CD4-positive, alpha-beta T cell (primary cell): ENCODE measurements at places on chromosomes 16 and 17.
A peak's percentile ranks its signal among the peaks of the same experiment; 100 is the strongest.

- H3K27me3 ChIP-seq = no peaks in the 10 kb centered on the region
- no peaks in the 10 kb centered on the region for H3K4me1 ChIP-seq
- DNase-seq = no peak
- no peak overlapping the region for H3K4me3 ChIP-seq
- H3K27ac ChIP-seq = no peak overlapping the region
Measured at GRCh38 chr16:17724242-17724898, 253.6 kb upstream of the XYLT1 start.

GRCh38 chr16:81435103-81435502 is 9.5 kb upstream of the CMIP start:
- H3K27me3 ChIP-seq = no peaks in the 10 kb centered on the region
- H3K27ac ChIP-seq = no peak overlapping the region
- no peaks in the 10 kb centered on the region for H3K36me3 ChIP-seq
- H3K4me1 ChIP-seq = no peaks in the 10 kb centered on the region
- H3K4me3 ChIP-seq = no peak overlapping the region

- H3K27ac ChIP-seq = no peak overlapping the region
- no peak overlapping the region for H3K4me3 ChIP-seq
- no peak for DNase-seq
- H3K4me1 ChIP-seq = peaks cover 33% of the 10 kb centered on the region
Measured at GRCh38 chr17:78883089-78883532, 19.9 kb downstream of the CEP295NL start.

GRCh38 chr17:1769822-1770477 is 8.1 kb downstream of the SERPINF1 start:
- no peak overlapping the region for H3K27ac ChIP-seq
- DNase-seq = no peak
- H3K4me3 ChIP-seq = peak overlapping the region; percentile 7
- H3K36me3 ChIP-seq = no peaks in the 10 kb centered on the region
- peaks cover 28% of the 10 kb centered on the region for H3K4me1 ChIP-seq

DNA sequence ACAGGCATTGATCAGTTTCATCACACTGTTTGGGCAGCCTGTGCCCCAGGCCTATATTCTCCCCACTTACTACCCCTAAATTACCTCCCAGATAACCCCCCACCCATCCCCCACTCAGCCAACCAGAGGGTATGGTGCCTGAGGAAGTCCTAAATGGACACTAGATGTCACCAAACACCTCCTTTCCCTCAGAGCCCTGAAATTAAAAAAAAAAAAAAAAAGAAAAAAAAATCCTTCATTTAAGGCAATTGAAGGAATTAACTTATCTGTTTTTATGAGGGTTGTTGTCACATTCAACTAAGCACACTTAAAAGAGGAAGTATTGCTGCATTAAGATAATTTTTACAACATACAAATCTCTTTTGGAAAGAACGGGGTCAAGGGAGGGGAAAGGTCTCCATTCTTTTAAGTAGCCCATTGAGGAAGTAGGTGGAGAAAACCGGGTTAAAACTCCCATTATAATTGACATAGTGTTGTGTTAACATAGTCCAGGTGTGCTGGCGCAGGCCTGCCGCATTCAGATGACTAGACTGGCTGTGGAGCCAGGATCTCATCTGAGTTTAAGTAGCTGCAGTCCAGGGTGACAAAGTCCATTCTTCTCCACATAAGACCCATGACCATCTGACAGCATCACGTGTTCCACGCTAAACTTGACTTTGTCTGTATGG is 46.3 kb downstream of the SNX11 start:
- no peak overlapping the region for H3K27ac ChIP-seq
- H3K27me3 ChIP-seq = no peaks in the 10 kb centered on the region
- DNase-seq = no peak
- no peaks in the 10 kb centered on the region for H3K4me1 ChIP-seq
- peaks cover 64% of the 10 kb centered on the region for H3K36me3 ChIP-seq
- no peak overlapping the region for H3K4me3 ChIP-seq

DNA sequence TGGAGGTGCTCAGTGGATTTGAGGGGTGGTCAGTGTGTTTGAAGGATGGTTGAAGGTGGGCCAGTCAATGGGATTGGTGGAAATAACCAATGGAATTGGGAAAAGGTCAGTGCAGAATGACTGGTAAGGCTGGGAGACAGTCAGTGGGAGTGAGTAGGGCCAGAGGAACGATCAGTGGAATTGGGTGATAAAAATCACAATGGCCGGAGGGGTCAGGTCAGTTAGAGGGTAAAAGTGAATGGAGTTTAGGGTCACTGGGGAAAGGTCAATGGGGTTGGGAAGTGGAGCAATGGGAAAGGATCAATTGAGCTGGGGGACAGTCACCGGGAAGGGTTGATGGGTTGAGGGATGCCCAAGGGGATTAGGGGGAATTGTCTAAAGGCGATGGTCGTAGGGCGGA is 11.0 kb upstream of the RAB5C start:
- H3K27me3 ChIP-seq = no peaks in the 10 kb centered on the region
- no peak for DNase-seq
- H3K4me3 ChIP-seq = no peak overlapping the region
- no peaks in the 10 kb centered on the region for H3K36me3 ChIP-seq
- no peak overlapping the region for H3K27ac ChIP-seq

DNA sequence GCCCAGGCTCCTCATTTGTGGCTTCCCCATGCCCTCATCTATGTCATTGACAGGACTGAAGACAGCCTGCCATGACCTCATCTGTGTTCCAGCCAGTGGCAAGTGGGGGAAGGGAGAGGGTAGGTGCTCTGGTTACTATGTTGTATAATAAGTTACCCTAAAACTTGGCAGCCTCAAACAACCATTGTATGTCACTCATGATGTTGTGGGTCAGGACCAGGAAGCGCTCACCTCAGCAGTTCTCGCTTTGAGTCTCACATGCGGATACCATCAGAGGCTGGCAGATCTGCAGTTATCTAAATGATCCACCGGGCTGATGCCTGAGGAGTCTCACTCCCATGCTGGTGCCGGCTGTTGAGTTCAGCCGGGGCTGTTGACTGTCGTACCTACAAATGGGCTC is 89.0 kb upstream of the TMEM97 start:
- H3K4me3 ChIP-seq = no peak overlapping the region
- H3K27ac ChIP-seq = no peak overlapping the region
- DNase-seq = no peak
- peaks cover 46% of the 10 kb centered on the region for H3K27me3 ChIP-seq

- no peak overlapping the region for H3K27ac ChIP-seq
- H3K4me1 ChIP-seq = no peaks in the 10 kb centered on the region
- no peaks in the 10 kb centered on the region for H3K27me3 ChIP-seq
- no peak for DNase-seq
- no peak overlapping the region for H3K4me3 ChIP-seq
- H3K36me3 ChIP-seq = peaks cover 49% of the 10 kb centered on the region
Measured at GRCh38 chr16:2092256-2092620, 43.5 kb downstream of the PKD1 start.

DNA sequence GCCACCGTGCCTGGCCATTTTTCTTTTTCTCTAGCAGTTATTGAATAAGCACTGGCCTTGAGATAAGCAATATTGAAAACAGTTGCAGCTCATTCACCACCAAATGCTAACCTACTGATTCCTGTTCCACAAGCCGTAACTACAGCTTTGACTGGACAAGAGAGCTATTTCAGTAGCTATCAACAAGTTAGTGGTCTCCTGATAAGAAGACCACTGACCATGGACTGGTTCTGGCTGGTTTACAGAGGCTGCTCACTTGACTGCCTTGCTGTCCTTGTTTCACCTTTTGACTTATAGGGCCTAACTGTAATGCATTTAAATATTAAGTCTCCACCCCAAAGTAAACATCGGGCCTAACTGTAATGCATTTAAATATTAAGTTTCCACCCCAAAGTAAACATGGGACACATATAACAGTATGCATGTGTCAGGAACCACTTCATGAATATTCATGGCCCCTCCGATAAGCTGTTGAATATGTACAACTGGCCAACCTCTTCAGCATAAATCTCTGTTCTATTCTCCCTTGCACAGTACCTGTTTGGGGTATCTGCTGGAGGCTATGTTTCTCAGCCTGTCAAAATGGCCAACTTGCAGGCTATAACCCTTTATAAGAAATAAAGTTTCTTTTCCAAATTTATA is 94.1 kb downstream of the USP32 start:
- no peaks in the 10 kb centered on the region for H3K4me1 ChIP-seq
- DNase-seq = no peak
- peaks cover 8% of the 10 kb centered on the region for H3K36me3 ChIP-seq
- no peak overlapping the region for H3K4me3 ChIP-seq

DNA sequence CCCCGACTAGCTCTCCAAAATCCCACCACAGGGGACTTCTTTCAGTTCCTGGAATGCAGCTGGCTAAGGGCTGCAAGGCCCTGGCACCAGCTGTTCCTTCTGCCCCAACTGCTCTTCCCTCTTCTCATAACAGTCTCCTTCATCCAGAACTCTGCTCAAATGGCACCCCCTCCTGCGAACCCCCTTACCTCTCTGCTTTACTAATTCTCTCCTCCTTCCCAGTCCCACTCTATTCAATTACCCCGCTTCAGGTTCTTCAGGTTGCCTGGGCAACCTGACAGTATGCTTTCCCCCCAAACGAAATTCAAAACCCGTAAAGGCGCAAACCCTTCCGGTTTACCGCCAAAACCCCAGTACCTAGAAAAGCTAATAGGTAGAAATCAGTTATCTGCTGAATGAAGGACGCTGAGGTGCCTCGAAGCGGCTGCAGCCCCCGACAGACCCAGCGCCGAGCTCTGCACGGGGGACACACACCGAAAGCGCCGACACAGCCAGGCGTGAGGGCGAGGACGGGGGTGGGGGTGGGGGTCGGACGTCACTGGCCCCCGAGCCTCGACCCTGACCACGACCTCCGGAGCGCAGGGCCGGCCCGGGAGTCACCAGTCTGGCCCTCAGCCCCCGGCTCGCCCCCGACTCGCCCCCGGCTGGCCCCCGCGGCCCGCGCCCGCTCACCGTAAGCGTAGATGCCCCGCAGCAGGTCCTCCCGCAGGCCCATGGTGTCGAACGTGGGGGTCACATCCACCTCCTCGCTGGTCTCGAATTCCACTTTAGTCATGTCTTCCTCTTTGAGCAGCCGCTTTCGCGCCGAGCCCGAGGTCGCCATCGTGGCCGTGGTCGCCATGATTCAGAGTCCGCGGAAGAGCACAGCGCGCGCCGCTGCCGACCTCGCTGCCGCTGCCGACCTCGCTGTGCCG is 550 bp downstream of the EIF4A3 start:
- DNase-seq = no peak
- peaks cover 29% of the 10 kb centered on the region for H3K36me3 ChIP-seq
- H3K4me3 ChIP-seq = peak overlapping the region; percentile 72
- H3K4me1 ChIP-seq = peaks cover 40% of the 10 kb centered on the region
- no peaks in the 10 kb centered on the region for H3K27me3 ChIP-seq
- H3K27ac ChIP-seq = no peak overlapping the region

DNA sequence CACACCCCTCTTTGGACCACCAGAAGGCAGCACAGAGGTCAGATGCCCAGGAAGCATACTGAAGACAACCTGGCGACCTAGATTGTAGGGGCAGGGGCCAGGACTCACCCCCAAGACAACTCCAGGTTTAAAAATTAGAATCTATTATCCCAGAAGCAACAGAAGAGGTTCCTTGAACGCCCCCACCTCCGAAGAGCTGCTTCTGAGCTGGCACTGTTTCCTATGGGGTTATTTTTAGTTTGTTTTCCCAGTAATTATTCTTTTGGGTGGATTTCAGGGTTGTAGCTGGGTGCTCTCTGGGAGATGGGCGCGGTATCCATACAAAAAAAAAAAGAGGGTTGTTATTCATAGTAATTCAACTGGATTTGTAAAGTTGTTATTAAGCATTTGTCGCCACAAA is 10.4 kb upstream of the TMEM132E start:
- no peaks in the 10 kb centered on the region for H3K4me1 ChIP-seq
- no peak overlapping the region for H3K4me3 ChIP-seq
- H3K27me3 ChIP-seq = peaks cover 25% of the 10 kb centered on the region
- no peak overlapping the region for H3K27ac ChIP-seq
- no peaks in the 10 kb centered on the region for H3K36me3 ChIP-seq

GRCh38 chr17:28899212-28899815 is 1.8 kb upstream of the FLOT2 start:
- DNase-seq = no peak
- H3K27ac ChIP-seq = no peak overlapping the region
- H3K4me3 ChIP-seq = no peak overlapping the region
- H3K27me3 ChIP-seq = no peaks in the 10 kb centered on the region
- H3K36me3 ChIP-seq = peaks cover 14% of the 10 kb centered on the region

DNA sequence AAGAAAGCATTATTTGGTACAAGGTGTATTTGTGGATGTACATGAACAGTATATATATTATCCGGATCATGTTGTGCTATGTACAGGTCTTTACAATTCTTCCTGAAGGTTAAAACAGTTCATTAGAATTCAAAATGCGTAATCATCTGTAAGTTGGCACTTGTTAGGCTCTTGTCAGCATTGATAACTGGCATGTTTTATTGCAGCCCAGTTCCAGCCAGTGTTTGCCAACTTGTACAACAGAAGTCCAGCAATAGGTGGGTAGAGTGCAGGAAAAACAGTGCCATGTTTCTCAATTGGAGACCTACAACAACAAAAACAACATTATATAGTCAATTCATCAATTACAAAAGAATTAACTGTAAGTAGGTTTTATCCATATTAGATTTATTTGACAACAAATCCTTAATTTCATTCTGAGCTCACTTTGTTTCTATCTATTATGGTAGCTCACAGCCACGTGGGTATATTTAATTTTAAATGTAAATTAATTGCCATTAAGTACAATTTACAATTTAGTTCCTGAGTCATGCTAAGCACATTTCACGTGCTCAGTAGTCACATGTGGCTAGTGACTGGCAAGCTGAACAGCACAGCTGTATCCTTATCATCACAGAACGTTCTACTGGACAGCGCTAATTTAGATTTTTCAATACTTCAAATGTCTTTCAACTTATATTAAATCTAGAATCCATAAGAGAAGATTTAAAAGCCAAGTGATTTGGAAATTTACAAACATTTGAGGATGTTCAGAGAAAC is 8.6 kb upstream of the ANKFY1 start:
- peaks cover 26% of the 10 kb centered on the region for H3K36me3 ChIP-seq
- no peak for DNase-seq
- no peaks in the 10 kb centered on the region for H3K4me1 ChIP-seq
- no peak overlapping the region for H3K27ac ChIP-seq

- no peak overlapping the region for H3K4me3 ChIP-seq
- H3K36me3 ChIP-seq = no peaks in the 10 kb centered on the region
- no peak overlapping the region for H3K27ac ChIP-seq
- no peaks in the 10 kb centered on the region for H3K27me3 ChIP-seq
Measured at GRCh38 chr16:85524630-85525419, 88.3 kb upstream of the GSE1 start.

GRCh38 chr17:75475144-75475835 is 18.9 kb downstream of the TMEM94 start:
- no peaks in the 10 kb centered on the region for H3K27me3 ChIP-seq
- H3K4me1 ChIP-seq = no peaks in the 10 kb centered on the region
- DNase-seq = no peak
- no peak overlapping the region for H3K4me3 ChIP-seq

GRCh38 chr16:89795676-89796075 is 20.8 kb downstream of the FANCA start:
- H3K27ac ChIP-seq = no peak overlapping the region
- H3K4me3 ChIP-seq = no peak overlapping the region
- no peak for DNase-seq
- no peaks in the 10 kb centered on the region for H3K27me3 ChIP-seq
- H3K36me3 ChIP-seq = no peaks in the 10 kb centered on the region
- peaks cover 4% of the 10 kb centered on the region for H3K4me1 ChIP-seq
